ENCODE measurements at places on chromosomes 2 and 18. TPM values are rescaled to one million over a fixed set of nuclear protein-coding genes. Genes with fewer than 3 reads are reported as not detected.

ARHGEF4 gene
- 11.7 TPM for total RNA-seq

HOXD9 gene
- total RNA-seq, result 0.66 TPM

MTCL1 gene
- 182 TPM for total RNA-seq

ANTXR1 gene
- 142 TPM for total RNA-seq

DUSP2 gene
- total RNA-seq, result 11.3 TPM

- DNase-seq, result no peak
Observed at GRCh38 chr2:25483607-25484266, 142.0 kb upstream of the DNMT3A start.

- DNase-seq, result no peak
Observed at GRCh38 chr18:63348508-63349136, 18.4 kb downstream of the KDSR start.

- no peak for DNase-seq
Observed at GRCh38 chr2:5689750-5690149, 2.4 kb upstream of the SOX11 start.
